CD4-positive, alpha-beta T cell treated with Interleukin-10 for 1 hour (primary cell): ENCODE measurements at places on chromosomes 1 and 21.

DNA sequence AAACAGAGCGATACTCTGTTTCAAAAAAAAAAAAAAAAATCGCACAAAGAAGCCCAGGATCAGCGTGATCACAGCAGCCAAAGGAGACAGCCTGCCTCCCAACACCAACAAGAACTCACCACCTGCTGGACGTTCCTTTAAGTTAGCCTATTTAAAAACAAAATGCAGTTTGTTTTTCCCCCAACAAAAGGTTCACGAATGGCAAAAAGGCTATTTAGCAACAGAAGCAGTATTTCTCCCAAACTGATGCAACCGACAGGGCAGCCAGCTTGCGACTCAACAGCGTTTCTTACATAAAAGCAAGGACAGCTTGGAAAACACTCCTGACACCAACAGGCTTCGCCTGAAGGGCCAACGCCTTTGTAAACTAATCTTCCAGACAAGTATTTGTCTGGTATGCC is 6.8 kb downstream of the SSU72 start:
- no peak for DNase-seq

DNA sequence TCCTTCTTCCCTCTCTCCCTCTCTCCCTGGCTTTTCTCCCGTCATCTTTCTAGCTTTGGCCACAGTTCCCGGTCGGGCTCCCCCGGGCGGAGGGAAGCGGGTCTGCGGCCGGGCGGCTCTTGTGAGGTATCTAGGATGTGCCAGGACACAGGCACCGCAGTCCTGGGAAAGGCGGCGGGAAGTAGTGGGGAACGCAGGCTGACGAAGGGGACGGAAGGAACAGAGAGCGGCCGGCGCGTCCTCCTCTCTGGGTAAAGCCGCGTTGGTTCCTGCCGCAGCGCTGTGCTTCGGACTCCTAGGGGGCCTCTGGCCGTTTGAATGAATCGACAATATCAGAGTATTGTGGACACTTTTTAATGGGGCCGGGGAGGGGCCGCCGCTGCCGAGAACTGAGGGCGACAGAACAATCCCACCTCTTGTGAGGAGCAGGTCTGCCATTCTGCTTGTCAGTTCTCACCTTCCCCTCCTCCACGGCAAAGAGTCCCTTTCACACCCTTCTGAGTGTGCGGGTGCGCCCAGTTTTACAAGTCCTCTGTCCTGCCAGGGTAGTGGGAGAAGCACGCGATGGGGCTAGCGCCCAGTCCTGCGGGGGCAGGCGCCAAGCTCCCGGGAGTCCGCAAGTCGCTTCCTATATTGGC is 1.2 kb upstream of the LHX9 start:
- no peak for DNase-seq

GRCh38 chr1:165686971-165687433 is 11.4 kb downstream of the ALDH9A1 start:
- DNase-seq, result no peak

DNA sequence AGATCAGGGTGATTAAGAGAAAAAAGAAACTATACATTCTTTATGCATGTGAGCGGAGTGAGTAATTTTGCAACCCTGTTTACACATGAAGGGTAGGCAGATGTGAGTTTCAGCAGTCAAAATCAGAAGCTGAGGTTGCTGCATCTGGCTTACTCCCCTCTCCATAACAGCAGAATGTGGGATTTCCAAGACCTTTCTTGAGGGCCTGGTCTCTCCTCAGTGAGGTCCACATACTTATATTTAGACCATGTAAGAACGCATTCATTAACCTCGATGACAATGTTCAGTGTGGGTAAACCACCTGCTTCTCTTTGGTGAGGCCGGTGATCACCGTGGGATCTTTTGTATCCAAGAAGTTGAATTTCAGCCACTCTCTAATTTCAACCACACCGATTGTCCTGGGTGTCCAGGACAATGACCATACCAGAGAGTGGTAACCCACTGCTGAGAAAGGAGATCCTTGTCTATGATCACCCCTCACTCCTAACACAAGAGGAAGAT is 18.7 kb upstream of the RAP1A start:
- DNase-seq, result no peak

DNA sequence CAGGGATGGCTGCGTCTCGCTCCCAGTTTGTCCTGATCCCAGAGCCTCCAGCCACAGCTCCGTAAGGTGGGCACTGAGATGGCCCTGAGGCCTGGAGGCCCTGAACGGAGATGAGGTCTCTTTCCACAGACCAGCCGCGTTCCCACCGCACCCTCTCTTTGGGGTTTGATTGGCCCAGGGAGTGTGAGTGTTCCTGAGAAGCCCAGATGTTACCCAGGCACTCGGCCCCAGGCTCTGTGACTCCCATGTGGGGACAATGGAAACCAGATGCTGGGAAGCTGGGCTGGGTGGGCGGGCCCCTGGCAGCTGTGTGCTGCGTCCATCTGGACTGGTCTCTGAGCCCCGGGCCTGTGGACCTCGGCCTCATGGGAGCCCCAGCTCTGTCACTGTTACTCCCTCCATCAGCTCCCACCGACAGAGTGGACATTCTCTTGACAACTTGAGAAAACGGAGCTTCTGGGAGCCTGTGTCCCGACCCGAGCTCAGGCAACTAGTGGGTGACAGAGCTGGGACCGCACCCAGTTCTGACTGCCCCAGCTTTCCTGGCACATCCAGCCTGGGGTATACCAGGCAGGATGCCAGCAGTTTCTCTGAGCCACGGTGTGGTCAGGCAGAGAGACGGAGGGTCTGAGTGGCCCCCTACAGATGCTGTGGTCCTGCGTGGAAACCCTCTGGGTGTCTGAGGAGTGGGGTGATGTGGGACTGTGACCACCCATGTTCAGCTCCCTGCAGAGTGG is 9.8 kb upstream of the COL6A1 start:
- DNase-seq, result no peak
